ENCODE measurements at places on chromosomes 2 and 18.

GRCh38 chr2:30261695-30262211 is 30.4 kb downstream of the LBH start:
- no peak for DNase-seq

GRCh38 chr18:11963991-11964484 is 17.3 kb upstream of the IMPA2 start:
- no peak for DNase-seq

DNA sequence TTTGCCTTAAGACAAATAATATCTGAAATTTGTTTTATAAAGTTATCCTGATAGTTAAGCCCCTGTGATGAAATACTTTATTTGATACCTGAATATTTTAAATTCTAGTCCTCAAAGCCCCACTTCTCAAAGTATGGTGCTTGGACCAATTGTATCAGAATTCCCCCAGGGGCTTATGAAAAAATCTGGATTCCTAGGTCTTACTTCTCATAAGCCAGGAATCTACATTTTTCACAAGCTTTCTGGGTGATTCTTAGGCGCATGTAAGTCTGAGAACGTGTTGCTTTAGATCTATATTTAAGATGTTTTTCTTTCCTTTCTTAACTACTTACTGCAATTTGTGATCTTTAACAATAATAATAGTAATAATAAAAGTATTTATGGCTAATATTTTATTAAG is 53.1 kb downstream of the MYO1B start:
- no peak for DNase-seq

- no peak for DNase-seq
Observed at GRCh38 chr2:113098041-113098440, 29.4 kb upstream of the IL1RN start.

- no peak for DNase-seq
Observed at GRCh38 chr2:210593166-210593565, 36.8 kb downstream of the CPS1 start.

DNA sequence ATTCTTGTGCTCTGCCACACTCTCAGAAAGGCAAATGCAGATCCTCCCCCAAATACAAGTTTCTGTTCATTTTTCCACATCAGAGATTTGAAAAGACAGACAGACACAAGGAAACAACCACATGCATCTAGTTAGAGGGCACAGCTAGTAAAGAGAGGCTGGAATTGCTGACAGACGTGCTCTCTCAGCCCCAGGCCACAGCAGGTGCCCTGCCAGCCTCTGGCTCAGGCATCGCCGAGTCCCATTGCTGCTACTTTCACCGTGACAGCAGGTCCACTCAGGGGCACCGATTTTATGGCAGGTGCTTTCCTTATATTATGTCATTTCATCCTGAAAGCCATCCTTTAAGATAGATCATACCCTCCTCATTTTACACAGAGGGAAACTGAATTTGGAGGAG is 507.5 kb downstream of the EIPR1 start:
- DNase-seq: no peak

GRCh38 chr18:34977838-34978532 is 63.2 kb upstream of the MAPRE2 start:
- DNase-seq: peak; percentile 30

GRCh38 chr2:11340717-11341116 is 3.7 kb downstream of the ROCK2 start:
- no peak for DNase-seq

- DNase-seq: no peak
Observed at GRCh38 chr2:238926761-238927611, 79.1 kb downstream of the TWIST2 start.

- no peak for DNase-seq
Observed at GRCh38 chr18:39764873-39765272, 2190.2 kb upstream of the PIK3C3 start.

DNA sequence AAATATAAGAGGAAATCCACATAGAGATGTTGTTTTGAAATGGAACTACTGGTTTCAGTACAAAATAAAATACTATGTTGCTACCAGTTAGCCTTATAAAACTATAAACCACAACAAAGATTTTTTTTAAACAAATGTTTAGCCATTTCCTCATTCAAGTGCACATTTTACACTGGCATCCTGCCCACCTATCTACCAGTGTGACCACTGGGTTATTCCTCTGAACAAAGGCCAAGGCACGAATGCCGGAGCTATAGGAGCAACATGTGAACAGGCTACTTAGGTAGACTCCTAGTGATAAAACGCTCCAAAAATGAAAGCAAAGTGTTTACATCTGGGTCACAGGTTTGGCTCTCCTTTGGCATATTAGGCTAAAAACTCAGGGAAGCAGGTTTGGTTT is 31.8 kb upstream of the SULT1C4 start:
- no peak for DNase-seq

DNA sequence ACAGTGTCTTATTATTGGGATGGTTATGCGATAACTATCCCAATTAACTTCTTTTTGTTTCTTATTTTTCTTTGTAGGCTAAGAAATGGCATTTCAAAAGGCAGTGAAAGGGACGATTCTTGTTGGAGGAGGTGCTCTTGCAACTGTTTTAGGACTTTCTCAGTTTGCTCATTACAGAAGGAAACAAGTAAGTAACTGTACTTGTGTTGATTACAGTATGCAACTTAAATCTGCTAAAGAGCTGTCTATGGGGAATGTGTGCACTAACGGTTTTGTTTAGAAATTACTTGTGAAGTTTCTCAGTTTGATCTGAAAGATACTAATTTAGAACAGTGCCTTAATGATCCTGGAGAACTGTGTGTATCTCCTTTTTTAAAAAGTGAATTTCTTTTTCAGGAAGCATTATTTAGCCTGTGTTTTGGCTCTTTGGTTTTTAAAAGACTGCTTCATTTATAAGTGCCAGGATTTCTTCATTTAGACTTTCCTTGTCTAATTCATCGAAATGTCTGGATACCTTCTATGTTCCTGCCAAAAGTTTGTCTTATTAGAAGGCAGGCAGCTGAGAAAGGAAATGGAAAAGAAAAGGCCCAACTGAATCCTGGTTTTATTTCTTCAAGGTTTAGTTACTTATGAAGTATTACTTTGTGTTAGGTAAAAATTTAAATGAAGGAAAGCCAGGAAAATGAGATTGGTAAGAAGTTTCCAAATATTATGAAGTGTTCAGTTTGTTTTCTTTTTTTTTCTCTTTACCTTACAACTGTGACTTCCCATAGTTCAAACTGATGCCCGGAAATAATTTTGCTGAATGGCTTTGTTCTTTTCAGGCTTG is 40.1 kb downstream of the GPD2 start:
- DNase-seq: no peak

GRCh38 chr2:9852881-9853280 is 9.6 kb downstream of the TAF1B start:
- no peak for DNase-seq

DNA sequence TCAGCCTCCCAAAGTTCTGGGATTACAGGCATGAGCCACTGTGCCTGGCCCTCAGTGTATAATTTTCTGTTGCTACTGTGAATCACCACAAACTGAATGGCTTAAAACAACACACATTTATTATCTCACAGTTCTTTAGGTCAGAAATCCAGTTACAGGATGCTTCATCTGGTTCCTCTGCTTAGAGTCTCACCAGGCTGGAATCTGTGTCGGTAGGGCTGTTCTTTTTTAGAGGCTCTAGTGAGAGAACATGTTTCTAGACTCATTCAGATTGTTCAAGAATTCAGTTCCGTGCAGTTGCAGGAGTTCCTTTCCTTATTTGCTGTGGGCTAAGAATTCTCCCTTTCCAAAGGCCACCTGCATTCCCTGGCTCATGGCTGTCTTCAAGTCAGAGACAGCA is 22.2 kb downstream of the CCDC121 start:
- DNase-seq: no peak

- peak; percentile 54 for DNase-seq
Observed at GRCh38 chr2:113080134-113080533, 12.4 kb downstream of the IL1F10 start.

DNA sequence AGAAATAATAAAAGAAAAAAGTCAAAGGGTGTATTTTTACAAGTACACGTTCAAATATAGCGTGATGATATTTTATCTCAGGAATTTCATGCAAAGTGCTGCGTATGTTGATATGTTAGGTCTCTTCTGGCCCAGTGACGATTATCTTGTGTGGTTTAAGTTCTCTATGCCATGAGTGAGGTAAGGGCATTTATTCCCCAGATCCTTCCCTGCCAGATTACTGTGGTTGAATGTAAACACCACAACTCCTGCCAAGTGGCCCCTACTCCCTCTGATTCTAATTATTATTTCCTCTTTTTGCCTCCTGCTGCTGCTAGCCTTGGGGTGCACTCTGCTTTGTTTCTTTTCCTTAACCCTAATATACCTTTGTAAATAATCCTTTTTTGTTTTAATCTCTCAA is 12.2 kb downstream of the SCN2A start:
- DNase-seq: no peak

GRCh38 chr2:132979339-132980093 is 309.5 kb upstream of the LYPD1 start:
- DNase-seq: no peak

DNA sequence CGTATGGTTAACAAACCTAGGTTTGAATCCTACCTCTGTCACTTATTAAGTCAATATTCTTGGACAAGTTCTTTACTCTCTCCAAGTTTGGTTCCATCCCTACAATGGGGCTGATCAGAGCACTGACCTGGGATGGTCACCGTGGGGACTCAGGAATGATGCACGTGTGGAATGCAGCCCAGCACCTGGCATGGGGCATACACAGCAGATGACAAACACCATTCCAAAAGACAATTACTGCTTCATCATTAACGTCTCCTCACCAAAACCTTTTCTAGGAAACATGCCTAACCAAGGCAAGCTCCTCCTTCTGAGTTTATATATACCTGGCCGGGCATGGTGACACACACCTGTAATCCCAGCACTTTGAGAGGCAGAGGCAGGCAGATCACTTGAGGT is 532.9 kb upstream of the ID2 start:
- no peak for DNase-seq

- DNase-seq: no peak
Observed at GRCh38 chr2:21372654-21373053, 248.9 kb downstream of the TDRD15 start.

DNA sequence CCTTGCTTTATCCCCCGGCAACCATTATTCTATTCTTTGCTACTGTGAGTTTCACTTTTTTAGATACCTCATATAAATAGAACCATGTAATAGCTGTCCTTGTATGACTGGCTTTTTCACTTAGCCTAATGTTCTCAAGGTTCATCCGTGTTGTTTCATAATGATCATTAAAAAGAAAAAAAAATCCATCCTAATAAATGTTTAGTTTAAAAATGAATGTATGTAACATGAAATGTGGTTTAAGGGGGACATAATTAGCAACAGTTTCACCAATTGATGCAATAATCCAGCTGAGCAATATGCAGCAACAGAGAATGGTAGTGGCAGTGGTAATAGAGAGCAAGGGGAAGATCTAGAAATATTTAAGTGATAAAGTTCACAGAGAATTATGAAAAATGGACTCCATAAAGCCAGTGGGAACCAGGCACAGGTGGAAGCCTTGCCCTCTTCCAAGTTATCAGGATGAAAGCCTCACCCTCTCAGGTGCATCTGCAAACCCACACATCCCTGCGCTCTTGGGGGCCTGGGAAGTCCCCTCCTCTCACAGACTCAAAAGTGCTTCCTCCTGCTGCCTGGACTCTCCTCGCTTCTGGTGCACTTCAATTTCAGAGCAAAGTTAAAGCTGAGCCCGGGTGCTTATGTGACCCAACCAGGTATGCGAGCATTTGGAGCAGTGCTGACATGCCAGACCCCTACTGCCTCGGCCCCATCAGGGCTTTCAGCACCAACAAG is 1403.3 kb upstream of the SLC39A10 start:
- DNase-seq: no peak

GRCh38 chr2:85656468-85656867 is 11.5 kb downstream of the SFTPB start:
- no peak for DNase-seq

GRCh38 chr18:3410273-3410672 is 39.7 kb upstream of the TGIF1 start:
- no peak for DNase-seq

GRCh38 chr2:72103161-72103560 is 44.5 kb downstream of the CYP26B1 start:
- no peak for DNase-seq

- DNase-seq: no peak
Observed at GRCh38 chr18:67451960-67452359, 64.6 kb downstream of the DSEL start.

GRCh38 chr2:36403675-36404230 is 48.2 kb downstream of the CRIM1 start:
- no peak for DNase-seq

- DNase-seq: peak; percentile 49
Observed at GRCh38 chr18:56574861-56575260, 63.5 kb downstream of the TXNL1 start.

- DNase-seq: peak; percentile 19
Observed at GRCh38 chr2:238238766-238239542, 884 bp downstream of the HES6 start.

GRCh38 chr2:88827821-88828220 is 136.3 kb downstream of the RPIA start:
- DNase-seq: no peak

GRCh38 chr2:208556983-208557484 is 150.4 kb downstream of the PTH2R start:
- DNase-seq: no peak

GRCh38 chr2:138293045-138293444 is 208.5 kb upstream of the SPOPL start:
- no peak for DNase-seq

GRCh38 chr18:10414293-10414842 is 40.1 kb upstream of the APCDD1 start:
- no peak for DNase-seq

- DNase-seq: no peak
Observed at GRCh38 chr2:204027091-204027490, 90.5 kb downstream of the ICOS start.

GRCh38 chr18:8513249-8513648 is 96.0 kb upstream of the RAB12 start:
- no peak for DNase-seq

DNA sequence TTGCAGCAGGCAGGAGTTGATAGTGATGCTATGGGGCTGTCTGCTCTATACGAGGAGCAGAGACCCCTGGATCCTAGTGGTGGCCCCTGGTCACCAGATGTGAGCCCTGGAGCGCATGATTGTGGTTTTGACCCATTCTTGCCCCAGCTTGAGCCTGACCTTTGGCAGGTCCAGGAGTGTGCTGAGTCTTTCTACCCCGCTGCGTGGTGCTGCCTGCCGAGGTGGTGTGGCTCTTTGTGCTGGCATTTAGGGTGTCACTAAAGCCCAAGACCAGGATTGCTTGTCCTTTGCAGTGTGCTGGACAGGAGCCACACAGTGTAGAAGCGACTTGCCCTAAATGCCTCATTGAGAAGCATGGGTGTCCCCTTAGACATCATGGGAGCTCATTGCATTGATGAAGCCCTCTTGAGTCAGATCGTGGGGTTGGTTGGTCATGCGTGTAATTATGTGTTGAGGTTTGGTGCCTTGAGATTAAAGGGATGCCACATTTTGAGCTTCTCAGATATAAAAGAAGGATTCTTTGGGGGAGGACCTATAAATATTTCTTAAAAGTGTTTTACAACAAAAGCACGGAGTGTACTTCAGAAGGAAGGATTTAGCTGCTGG is 88.3 kb downstream of the AGAP1 start:
- no peak for DNase-seq

All from thyroid gland (tissue), 4 donors.